Stimulated activated CD4-positive, alpha-beta T cell treated with anti-CD3 and anti-CD28 coated beads, Interleukin-12 subunit alpha, Interleukin-12 subunit beta, amount 100 ng/mL, for 24 hours (primary cell): ENCODE measurements at places on chromosomes 5 and 9.

DNA sequence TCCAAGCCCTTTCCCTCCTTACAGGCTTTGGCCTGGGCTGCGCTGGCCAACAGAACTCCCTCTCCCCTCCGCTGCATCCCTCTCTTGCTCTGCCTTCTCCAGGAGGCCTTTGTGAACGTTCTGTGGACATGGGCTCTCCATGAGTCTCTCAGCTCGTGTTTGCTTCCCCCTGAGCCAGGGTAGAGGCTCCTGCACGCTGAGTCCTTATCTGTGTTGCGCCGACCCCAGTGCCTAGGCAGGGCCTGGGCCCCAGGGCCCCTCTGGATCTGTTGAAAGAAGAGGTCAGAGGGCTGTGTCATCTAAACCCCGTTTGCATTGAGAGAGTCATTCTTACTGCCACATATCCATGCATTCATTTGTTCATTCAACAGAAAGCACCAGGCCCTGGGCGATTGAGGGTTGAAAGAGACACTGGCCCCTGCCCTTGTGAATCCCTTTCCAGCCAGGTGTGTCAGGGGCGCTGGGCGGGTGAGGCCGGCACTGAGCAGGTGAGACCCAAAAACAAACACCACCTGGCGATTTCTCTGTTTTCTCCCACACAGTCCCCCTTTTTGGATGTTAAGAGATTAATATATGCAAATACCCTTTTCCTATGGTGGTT, 111.2 kb upstream of the IER5L start:
- no peak for DNase-seq

DNA sequence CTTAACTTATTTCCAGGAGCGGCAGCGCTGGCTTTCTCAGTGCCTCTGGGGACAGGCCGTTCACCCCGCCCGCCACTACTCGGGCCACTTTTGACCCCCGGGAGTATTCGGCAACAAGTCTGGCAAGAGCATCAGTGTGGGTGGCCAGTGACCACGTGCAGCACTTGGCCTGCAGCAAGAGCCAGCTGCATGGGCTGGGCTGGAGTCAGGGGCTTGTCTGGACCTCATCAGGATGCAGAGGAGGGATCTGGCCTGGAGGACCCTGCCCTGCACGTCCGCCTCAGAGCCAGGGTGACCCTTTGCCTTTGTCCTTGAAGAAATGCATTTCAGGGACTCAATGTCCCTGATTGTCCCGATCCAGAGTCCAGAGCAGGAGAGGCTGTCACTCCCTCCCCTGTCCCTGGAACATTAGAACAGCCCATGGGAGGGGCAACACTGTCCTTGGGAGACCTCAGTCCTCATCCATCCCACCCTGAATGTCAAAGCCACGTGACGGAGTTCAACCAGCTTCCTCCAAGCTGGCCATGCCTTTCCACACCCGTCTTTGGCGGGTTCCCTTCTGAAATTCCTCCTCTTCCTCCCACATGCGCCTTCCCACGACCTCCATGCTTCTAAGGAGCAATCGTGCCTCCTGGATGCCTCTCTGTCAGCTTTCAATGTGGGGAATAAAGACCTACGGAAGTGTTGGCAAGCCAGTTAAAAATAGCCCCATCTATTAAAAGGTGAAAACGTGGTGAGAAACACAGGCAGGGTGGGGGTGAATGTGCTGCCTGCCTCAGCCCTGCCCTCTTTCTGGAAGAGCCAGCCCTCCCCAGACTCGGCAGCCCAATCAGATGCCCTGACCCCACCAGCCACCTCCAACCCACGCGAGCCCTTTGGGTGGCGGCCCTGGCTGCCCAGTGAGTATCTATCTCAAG, 99.0 kb downstream of the OLFM1 start:
- no peak for DNase-seq

DNA sequence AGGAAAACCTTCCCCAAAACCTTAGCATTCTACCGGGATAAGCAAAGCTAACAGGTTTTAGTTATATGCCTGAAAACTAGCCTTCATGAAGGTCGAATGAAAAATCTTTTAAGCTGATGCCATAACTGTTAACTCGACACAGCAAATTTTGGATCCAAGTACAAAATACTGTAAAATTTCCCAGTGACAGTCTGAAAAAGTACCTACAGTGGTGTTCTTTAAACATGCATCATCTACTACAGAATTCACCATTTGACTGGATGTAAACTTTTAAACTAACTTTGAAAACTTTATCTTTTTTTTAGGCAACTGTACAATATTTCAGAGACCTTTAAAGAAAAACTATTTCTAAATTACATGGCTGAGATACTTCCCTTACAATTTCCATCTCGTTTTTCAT, 791 bp downstream of the RAPGEF6 start:
- no peak for DNase-seq

- DNase-seq, result no peak
These were observed 412.1 kb downstream of the KDM4C start for GRCh38 chr9:7169717-7170389.

DNA sequence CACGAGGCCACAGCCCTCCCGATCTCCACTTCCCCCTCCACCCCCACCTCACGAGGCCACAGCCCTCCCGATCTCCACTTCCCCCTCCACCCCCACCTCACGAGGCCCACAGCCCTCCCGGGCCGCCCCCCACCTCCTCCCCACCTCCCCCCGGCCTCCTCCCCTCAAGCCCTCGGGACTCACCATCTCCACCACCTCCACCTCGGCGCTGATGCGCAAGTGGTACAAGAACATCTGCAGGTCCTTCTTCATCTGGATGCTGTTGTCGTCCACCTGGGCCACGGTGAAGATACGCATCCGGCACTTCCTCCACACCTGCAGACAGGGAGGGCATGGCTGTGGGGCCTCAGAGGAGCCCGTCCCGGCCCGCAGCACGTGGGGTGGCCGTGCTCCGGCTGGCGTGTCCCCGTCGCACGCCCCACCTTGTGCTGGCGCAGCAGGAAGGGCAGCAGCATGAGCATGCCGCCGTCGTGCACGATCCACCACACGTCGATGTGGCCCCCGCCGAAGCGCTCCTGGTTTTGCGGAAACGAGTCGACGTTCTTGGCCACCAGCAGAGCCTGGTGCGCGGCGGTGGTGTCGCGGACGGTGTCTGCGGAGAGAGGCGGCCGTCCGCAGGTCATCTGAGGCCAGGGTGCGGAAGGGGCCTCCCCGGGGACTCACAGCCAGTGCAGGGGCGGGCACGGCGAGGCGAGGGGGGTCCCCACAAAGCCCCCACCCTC, 48.0 kb downstream of the SLC12A7 start:
- no peak for DNase-seq

GRCh38 chr5:66867618-66868322, 271.6 kb downstream of the MAST4 start:
- no peak for DNase-seq

- no peak for DNase-seq
These were observed 110.9 kb downstream of the GRIA1 start for GRCh38 chr5:153601377-153601776.

DNA sequence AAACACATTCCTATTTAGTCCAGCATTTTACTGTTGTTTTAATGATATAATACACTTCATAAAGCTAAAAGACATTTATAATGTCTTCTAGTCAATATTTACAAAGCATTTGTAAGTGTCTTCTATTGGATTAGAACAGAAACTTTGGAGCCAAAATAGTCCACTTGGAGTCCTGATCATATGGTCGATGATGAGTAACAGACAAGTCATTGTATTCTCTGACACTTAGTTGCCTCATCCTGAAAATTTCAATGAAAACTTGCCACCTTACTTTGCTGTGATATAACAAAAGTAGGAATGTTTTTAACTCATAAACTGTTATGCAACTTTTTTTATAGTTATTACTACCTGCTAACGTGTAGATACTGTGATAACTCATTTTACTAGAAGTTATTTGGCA, 132.5 kb downstream of the GABRB2 start:
- no peak for DNase-seq

GRCh38 chr9:128768606-128769005, 3.1 kb downstream of the ZER1 start:
- no peak for DNase-seq

- no peak for DNase-seq
These were observed 295.2 kb downstream of the BRINP1 start for GRCh38 chr9:119074017-119074416.

DNA sequence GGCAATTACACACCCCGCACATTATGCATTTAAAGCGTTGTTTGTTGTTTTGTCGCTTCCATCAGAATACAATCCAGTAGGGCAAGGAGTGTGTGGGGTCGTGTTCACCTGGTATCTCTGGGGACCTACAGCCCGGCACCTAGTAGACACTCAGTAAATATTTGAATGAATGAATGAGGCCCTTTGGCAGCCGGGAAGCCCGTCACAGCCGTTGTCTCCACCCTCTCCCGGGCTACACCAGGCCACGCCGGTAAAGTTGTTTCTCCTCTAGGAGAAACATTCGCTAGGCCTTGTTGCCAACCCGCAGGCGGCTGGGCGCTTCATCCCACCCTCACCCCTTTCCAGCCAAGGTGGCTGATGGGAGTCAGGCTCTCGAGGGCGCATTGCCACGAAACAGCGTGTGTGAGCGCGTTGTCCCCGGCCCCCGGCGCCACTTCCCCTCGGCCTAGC, 876 bp upstream of the JAK2 start:
- DNase-seq, result no peak

GRCh38 chr9:130128733-130129431, 43.3 kb upstream of the NCS1 start:
- peak; percentile 26 for DNase-seq

DNA sequence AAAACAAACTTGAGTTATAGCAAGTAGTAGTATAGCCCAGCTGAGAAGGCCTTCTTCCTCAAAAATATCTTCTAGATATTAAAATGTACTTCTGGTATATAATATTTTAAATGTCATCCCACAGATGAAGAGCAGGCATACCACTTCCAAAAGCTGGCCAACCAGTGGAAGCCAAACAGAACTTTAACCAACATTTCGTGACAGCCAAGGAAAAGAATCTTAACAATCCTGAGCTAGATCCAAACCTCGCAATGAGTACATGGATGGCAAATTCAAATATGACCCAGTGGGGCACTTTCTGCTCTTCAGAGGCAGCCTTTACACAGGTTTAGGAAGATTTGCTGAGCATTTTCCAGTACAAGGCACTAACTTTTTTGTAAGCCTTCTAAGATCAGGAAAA, 91.8 kb upstream of the ACO1 start:
- no peak for DNase-seq

DNA sequence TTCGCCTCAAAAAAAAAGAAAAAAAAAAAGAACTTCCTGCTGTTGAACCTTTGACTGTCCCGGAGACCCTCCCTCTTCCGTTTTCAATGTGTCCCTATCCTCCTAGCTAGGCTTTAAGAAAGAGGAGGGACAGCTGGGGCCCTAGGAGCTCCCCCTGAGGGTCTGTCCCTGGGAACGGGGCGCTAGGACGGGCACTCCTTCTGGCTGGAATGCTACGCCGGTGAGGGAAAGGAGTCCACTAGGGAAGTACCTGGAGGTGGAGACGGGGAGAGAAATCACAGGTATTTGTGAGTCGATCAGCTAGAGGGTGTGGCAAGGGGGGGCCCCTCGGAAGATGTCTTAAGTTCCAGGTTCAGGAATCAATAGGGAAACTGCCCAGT, 4.6 kb downstream of the SIT1 start:
- DNase-seq, result no peak

GRCh38 chr5:38563624-38564023, 7.2 kb upstream of the LIFR start:
- DNase-seq, result no peak

- no peak for DNase-seq
These were observed 1.5 kb upstream of the GLRA1 start for GRCh38 chr5:151926188-151926587.

DNA sequence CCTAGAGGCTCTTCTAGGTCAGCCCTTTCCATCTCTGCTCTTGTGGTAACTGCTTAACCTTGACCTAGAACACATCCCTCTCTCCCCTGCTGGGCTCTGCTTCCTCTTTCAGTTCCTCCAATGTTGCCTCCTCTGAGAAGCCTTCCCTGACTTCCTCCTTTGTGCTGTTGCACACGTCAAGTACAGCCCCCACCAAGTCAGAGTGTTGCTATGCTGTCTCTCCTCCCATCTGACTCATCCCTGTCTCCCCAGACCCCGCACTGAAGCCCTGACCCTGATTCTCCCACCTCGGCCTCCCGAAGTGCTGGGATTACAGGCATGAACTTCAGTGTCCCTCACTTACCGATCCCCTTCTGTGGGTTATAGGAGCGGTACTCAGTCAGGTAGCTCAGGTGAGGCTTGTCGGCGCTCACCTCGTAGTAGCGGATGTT, 10.4 kb upstream of the TRIM14 start:
- no peak for DNase-seq

DNA sequence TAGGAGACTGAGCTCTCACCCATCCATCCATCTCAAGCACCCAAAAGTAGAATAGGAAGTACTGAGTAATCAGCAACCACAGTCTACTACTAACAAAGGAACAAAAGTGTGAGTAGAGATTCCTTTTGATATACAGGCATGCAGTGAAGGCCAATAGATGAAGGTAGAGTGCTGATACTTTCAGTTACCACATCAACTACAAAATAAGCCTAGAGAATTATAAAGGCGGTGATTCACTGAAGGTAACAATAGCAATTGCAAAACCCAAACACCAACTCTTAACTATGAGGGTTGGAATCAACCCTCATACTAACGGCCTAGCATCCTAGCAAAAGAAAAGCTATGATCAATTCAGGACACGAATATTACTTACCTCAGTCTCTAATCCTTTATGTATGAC, 992.6 kb downstream of the DNAH5 start:
- DNase-seq, result no peak

DNA sequence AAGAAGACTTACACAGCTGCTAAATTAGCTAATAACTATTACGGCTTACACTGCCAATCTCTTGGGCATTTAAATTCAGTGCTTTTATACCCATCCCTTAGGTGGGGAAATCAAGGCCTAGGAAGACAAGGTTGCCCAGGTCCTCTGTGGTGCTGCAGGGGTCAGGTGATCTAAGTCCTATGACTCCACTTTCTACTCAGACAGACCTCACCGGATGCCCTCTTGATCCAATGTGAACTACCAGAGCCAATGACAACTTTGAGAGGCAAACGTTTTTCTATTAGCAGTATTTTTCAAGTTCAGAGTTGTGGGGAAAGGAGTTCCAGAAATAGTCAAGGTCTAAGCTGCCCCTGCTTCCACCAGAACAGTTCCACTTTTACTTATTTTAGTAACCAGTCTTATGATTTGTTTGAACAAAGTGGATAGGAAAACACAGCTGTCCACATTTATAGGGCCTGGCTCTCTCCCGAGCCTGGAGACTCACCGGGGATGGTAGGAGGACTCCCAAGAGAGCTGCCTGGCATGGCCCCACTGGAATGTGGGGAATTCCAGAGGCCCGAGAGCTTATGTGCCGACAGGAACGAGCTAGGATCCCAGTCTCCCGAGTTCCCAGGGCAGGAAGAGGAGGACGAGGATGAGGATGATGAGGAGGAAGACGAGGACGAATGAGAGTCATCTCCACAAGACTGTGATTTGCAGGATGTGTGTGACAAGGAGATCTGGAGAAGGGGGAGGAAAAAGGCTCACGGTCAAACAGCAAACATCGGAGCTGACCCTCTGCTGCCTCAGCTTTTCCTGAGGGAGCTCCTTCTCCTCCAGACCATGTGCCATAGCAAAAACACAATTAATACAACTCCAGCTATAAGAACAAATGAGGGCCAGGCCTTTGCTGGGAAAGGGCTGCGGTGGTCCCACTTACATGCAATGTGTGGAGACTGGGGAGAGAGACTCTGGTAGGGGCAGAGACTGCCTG, 16.7 kb downstream of the FAM193B start:
- no peak for DNase-seq

GRCh38 chr5:71973563-71973962, 133.7 kb upstream of the MAP1B start:
- DNase-seq, result no peak
